Activated T-helper 1 cell treated with Interleukin-2 at 50 U/mL for 16 hours (primary cell): ENCODE measurements at places on chromosomes 7 and 10.

DNA sequence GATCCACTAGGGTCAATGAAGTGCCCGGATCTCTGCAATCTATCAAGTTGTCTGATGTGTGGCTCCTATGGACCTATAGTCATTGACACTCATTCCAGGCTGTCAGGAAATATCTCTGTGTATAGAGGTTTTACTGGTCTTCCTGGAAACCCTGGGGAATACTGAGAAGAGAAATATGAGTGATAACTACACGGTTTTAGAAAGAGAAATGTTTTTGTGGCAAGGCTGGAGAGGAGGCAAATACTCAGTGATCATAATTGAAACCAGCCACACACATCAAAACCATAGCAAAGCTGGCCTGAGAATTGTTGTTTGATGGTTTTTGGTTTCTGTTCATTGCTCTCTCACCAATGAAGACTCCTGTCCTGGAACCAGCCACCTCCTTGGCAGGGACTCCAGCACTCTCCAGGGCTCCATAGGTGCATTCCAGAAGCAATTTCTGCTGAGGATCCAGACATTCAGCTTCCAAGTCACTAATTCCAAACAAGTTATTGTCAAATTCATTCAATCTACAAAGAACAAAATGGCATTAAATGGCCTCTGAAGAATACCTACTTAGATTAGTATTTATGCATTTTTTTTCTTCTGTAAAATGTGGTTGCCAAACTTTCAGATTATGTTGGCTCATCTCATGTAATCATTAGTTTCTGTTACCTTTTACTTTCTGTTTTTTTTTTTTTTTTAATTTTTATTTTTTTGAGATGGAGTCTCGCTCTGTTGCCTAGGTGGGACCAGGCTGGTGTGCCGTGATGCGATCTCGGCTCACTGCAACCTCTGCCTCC, 108.6 kb upstream of the ABI1 start:
- no peak for DNase-seq

GRCh38 chr7:117895276-117895675, 22.0 kb upstream of the CTTNBP2 start:
- no peak for DNase-seq

DNA sequence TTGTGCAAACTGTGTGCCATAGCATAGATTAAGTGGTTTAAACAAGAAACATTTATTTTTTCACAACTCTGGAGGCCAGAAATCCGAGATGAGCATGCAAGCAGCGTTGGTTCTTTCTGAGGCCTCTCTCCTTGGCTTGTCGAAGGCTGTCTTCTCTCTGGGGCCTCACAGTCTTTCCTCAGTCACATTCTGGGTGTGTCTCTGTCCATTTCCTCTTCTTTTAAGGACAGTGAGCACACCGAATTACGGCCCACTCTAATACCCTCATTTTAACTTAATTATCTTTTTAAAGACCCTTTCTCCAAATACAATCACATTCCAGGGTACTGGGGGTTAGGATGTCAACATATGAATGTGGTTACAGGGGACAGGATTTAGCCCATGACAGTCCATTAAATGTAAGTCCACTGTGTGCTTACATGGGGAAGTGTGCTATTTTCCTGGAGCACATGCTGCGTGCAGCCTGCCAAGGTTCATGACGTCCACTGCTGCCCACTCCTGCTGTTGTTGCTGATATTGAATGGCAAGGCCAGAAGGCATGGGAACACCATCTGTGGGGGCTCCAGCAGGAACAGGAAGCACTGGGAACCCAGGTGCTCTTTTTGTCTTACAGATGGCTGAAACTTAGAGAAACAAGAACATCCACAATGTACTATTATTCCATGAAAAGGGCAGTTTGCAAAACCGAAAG, 365.5 kb downstream of the GALNT17 start:
- no peak for DNase-seq

DNA sequence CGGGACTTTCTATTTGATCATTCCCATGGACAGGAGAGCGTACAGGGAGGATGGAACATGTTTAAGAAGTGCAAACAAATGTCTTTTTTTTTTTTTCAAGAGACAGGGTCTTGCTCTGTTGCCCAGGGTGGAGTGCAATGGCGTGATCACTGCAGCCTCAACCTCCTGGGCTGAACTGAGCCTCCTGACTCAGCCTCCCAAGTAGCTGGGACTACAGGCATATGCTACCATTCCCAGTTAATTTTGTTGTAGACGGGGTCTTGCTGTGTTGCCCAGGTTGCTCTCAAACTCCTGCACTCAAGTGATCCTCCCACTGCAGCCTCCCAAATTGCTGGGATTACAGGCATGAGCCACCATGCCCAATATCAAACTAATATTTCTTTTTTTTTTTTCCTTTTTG, 40.5 kb downstream of the SPDYE5 start:
- no peak for DNase-seq

DNA sequence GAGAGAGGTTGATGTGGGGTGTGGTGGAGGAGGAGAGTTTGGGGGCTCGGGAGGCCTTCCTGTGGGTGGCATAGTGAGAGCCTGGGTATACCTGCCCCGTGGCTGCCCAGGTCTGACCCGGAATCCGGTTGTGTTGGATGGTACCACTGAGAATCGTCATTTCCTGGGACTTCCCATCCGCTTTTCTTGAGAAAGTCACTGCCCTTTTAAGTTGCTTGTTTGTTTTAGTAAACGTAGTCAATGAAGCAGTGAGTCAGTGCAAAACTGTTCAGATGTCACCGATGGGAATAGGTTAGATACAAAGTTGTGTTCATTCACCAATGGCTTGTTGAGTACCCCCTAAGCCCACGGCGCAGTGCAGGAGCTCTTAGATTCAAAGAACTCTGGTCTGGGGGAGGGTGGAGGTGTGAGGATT, 285.8 kb downstream of the CAMK1D start:
- DNase-seq: no peak

DNA sequence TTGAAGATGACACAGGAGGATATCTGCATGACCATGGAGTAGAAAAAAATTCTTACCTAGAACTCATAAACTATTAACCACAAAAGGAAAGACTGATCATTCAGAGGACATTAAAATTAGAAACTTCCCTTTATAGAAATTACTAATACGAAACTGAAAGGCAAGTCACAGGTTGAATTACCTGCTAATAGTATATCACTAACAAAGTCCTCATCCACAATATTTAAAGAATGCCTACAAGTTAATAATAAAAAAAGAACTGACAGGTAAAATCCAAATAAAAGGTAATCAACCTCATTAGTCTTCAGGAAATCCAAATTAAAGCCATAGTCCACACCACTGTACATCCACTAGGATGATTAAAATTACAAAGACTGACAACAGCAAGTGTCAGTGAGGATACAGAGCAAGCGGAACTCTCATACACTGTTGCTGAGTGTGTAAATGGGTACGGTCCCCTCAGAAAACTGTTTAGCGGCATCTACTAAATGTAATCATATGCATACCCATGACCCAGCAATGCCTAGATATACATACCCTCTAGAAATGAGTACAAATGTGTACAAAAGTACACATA, 71.2 kb downstream of the ARHGAP21 start:
- DNase-seq: no peak

DNA sequence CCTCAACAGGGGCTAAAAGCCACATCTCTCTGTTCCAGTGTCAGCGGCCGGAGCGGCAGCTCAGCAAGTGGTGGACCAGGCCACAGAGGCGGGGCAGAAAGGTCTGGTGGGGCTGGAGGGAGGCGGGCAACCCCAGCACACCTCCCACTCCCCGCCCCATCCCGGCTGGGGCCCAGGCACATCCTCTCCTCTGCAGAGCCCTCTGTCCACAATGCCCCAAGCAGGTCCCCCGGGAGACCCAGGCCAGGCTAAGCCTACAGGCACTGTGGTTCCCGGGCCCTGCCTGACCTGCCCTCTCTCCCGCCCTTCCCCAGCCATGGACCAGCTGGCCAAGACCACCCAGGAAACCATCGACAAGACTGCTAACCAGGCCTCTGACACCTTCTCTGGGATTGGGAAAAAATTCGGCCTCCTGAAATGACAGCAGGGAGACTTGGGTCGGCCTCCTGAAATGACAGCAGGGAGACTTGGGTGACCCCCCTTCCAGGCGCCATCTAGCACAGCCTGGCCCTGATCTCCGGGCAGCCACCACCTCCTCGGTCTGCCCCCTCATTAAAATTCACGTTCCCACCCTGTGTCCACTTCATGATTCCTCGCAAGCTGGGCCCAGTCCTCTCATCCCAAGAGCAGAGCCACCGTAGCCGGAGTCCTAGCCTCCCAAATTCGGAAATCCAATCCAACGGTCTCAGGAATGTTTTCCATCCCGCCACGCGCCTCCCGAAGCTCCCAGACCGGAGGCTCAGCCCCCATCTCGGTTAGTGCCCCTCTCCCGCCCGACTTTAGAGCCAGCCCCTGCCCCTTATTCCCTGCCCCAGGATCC, 2.1 kb downstream of the ADIRF start:
- DNase-seq: no peak

DNA sequence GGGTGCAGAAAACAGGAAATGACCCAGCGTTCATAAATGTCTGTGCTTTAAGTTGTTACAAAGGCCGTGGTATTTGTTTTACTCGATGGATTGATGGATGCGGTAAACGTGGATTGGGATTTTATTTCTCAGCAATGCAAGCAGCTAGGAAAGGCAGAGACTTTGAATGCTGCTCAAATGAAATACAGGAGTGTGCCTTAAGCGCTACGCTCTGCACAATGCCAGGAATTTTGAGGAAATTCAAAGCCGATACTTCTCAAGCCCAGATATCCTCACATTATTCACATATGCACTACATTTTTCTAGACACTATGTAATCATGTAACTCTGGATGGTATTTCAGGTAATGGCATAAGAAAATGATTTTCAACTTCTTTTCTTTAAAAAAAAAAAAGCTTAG, 514.3 kb upstream of the ADARB2 start:
- no peak for DNase-seq

- no peak for DNase-seq
Observed at GRCh38 chr10:121448766-121449421, 149.3 kb downstream of the FGFR2 start.

DNA sequence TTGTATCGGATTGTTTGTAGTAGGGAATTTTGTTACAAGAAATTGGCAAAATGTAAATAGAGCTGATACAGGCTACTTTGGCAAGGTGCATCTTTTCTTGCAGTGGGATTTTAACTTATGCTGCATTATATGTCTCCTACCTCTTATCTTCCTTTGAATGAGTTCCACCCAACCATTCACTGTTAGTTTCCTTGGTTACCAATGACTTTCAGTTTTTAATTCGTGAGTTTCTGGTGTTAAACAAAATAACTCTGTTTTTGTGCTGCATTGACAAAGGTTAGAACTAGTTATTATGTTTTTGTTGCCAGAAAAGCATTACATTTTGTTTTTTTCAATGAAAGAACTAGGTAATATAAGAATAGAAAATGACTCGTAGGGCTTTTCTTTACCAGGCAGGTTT, 327.2 kb downstream of the LHFPL3 start:
- DNase-seq: no peak

DNA sequence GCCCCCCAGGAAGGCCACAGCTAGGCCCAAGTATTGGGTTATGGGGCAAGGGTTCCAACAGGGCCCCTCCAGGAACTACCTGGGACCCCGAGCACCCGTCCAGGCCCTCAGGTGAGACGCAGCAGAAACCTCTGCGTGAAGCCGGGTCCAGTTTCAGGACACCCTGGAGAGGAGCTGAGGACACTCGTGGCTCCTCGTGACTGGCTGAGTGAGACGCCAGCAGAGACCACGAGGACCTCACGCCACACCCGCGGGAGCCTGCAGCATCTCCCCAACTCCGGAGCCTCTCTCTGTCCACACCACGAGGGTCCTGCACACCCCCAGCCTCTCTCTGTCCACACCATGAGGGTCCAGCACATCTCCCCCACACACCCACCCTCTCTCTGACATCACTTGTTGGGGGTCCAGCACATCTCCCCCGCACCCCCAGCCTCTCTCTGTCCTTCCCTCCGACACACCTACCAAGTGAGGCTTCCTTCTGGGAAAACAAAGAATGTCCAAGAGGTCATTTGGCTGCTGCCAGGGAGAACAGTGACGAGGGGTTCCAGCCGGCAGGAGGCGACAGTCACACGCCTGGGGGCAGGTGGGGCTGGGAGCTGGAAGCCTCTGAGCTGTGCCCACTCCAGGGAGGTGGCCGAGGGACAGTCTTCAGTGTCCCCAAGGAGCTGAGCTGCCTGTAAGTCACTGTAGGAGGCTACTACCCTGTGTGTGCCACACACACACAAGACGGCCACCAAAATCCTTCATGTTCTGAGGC, 46.1 kb upstream of the PPP2R2D start:
- no peak for DNase-seq

DNA sequence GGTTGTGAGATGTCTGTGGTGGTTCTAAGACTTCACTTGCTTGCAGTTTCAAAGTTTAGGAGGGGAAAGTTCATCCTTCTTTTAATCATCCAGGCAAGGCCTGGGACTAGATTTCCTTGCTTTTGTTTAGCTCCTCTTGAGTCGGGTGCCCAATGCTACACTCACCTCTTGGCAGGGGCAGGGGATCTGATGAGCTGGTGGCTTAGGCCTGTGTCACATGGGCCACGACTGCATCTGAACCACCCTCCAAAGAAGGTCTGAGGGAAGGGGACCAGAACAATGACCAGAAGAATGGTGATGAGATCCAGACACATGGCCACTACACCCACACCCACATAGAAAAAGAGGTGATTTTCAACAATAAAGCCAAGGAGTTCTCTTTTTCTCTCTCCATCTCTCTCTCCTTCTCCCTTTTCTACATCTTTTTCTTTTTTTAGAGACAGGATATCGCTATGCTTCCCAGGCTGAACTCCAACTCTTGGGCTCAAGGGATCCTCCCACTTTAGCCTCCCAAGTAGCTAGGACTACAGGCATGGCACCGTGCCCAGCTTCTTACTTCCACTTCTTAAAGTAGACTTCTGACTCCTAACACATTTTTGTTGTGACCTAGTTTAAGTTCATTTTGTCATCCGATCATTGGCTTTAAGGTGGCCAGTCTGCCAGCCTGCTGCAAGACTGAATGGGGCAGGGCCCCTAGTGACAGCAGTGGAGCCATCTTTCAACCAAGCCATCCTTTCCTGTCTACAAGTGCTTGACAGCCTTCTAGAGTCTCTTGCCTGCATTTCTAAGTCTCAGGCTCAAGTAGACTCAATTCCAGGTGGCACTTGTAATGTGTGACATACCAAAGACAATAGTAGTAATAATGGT, 350.9 kb downstream of the RNLS start:
- DNase-seq: no peak

GRCh38 chr7:48875045-48875916, 49.1 kb upstream of the CDC14C start:
- DNase-seq: no peak

DNA sequence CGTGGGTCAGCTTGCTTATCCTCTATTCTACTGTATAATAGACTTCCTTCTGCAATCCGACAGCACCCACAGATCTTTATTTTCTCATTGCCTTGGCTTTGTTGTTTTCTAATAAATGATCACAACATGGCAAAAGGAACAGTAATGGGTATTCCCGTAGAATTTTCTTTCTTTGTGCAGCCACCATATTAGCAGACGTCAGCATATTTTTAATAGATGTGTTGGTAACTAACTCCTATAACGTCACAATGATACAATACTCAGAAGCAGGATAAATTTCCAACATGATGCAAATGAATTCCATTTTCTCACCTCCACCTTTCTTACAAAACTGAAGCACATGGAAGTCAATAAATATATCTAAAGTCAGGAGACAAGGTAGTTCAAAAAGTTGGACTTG, 617.6 kb downstream of the MAGI2 start:
- no peak for DNase-seq
